ENCODE measurements at places on chromosomes 6 and 20.

DNA sequence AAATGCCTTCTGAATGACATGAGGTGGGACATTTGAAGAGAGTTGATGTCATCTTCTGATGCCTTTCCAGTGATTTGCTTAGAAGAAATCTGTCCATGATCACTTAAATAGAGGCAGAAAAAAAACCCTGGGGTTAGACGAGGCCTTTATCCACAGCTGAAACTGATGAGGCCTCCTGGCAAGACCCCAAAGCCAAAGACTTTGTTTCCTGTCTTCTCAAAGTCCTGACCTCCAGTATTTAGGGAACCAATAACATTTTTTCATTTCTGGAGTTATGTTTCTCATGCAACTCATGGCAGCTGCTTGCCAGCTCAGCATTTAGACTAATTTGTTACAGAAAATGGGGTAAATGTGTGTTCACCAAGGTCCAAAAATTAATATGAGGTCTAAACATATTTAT lies 248.0 kb upstream of the PRDM1 start:
- peak; percentile 79 for DNase-seq

GRCh38 chr6:34056305-34057108 lies 89.4 kb downstream of the GRM4 start:
- peak; percentile 12 for DNase-seq

- no peak for DNase-seq
Observed at GRCh38 chr20:42164121-42164890, 546.1 kb upstream of the CHD6 start.

GRCh38 chr6:134201716-134202115 lies 116.2 kb downstream of the SGK1 start:
- DNase-seq = no peak

DNA sequence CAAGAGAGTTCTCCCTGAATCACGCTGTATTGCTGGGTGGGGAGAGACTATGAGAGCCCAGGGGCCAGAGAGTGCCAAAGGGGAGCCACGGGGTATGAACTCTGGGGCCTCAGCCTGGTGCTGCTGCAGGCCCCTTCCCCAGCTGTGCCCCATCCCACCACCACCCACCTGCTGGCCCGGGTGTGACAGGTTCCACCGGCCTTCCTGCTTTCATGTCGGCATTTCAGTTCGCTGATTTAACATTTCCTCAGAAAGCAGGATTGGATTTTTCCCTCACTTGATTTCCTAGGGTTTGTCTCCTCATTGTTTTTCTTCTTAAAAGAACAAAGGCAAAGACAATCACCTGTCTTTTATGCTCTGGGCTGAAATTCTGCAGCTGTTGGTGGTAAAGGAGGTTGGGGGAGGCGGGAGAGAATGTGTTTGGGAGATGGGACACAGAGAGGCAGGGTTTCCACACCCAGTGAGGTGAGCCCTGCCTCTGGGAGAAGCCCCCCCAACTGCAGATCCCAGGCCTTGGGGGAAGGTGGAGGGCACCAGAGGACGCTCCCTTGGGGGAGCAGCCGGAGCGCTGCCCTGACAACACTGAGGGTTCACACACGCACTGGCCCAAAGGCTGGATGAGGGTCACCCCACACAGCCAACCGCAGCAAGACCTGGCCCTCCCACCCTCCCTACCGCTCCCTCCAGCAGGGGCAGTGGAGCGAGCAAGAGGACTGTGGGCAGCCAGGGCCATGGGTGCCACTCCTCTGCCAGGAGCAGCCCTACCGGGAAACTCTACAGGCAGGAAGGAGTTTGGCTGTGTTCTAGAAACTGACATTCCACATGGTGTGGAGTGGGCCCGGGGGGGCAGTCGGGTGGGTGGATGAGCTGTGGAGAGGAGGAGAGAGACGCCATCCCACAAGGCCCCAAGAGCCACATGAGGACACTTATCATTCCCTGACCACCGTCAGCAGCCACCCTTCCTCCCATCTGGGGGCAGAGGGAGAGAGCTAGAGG lies 10.5 kb upstream of the MLN start:
- DNase-seq = no peak

GRCh38 chr6:127289934-127290333 lies 23.3 kb downstream of the RNF146 start:
- no peak for DNase-seq

GRCh38 chr20:32628960-32629530 lies 43.9 kb upstream of the NOL4L start:
- DNase-seq = no peak

DNA sequence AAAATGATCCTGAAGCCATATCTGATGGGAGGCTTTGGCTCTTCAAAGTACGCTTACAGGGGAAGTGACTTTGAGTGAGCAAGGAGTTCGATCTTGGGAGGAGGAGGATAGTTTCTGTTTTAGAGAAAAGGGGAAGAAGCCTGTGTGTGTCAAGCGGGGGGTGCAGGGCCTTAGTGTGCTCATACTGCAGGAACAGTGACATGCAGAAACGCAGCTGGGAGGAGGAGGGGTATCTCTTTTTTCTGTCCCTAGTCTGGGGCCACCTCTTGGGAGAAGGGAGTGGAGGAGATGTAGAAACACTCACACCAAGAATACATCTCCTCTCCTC lies 19.8 kb downstream of the SIRPD start:
- no peak for DNase-seq

- DNase-seq = peak; percentile 79
Observed at GRCh38 chr6:26251354-26252076, 113.5 kb upstream of the BTN3A2 start.

DNA sequence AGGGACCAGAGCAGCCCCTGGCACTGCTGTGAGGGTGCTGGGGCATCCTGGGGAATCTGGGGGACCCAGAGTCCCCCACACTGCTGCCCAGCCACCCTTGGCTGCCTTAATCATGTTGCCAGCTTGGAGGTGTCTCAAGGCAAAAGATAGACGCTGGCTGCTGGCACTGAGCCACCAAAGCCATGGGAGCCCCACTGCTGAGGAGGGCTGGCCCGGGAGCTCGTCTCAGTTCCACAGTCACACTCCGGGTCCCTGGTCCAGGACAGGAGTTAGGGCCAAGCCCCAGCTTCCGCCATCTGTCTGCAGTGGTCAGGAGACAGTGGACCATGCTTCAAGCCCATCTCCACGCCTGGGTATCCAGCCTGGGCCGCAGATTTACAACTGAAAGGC lies 41.0 kb upstream of the HMGA1 start:
- DNase-seq = no peak

DNA sequence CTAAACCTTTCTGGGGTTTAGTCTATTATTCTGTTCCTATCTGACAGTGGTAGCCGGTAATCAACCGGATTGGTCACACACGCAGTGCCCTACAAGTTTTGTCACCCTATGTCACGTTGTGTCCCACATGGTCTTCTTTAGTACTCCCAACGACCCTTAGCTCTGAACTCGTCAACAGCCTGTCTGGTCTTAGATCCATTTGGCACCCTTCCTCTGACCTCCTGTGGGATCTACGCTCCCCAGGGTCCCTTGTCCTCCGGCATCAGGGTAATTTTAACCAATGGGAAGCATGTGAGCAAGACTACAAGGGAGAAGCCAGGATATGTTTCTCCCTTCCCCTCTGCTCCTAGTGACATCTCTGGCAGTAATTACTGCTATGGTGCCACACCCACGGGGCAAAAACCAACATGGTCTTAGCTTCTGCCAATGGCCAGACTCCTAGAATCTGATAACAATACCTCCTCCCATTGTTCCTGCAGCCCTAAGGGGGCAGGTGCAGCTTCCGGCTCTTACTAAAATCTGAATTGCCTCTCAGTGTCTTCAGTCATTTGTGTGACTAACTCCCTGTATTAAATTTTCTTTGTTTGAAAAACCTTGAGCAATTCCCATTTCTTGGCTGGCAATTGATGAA lies 56.6 kb downstream of the MAFB start:
- DNase-seq = no peak

GRCh38 chr20:10667560-10668167 lies 6.1 kb downstream of the JAG1 start:
- no peak for DNase-seq

- no peak for DNase-seq
Observed at GRCh38 chr20:13819885-13820645, 35.2 kb downstream of the NDUFAF5 start.

DNA sequence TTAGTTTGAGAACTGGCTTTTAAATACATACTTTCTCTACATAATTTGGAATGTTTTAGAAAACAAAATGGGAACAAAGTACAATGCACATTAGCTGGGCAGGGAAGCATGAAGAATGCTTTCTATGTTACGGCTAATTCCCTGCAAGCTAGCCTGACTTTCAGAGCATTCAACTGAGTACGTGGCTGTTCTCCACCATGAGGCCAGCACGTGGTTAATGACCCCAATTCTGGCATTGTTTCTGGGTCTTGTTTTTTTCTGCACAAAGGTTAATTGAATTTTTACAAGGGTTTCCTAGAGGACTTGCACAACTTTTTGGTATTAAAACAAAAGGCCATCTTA lies 208.6 kb upstream of the AGPAT4 start:
- DNase-seq = no peak

DNA sequence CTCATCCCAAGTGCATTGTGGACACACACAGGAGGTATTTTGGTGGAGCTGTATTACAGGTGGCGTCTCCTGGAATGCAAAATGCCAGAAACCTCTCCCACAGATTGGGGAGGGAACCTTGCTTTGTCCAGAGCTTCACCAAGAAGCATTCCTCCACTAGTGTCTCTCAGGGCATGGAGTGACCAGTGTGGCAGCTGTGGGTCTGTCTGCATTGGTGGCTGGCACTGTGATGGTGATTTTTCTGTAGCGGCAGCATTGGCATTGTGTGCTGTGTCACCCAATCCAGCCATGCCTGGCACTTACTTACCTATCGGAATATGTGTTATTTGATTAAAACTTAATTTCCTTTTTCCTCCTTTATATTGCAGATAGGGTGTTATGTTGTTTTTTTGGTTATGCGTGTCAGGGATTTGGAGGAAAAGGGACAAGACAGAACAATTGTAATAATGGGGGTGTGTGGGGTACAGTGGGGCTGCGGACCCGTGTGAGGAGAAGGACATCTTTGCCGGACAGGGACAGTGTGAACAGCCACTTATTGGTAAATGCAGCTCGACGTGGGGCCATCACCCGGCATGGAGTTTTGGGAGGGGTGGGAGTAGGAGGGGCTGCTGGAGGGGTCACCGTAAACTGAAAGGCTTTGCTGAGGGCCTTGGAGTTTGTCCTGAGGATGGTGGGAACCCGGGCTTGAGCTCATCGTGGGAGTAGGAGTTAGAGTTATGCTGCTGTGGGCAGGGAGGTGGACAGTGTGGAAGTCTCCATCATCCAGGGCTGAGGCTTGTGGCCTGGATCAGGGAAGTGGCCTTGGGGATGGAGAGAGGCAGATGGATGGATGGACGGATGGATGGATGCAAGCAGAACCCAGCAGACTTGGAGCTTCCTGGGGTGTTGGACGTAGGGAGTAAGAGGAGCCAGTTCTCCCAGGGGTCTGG lies 105.0 kb downstream of the SYCP2 start:
- DNase-seq = no peak

DNA sequence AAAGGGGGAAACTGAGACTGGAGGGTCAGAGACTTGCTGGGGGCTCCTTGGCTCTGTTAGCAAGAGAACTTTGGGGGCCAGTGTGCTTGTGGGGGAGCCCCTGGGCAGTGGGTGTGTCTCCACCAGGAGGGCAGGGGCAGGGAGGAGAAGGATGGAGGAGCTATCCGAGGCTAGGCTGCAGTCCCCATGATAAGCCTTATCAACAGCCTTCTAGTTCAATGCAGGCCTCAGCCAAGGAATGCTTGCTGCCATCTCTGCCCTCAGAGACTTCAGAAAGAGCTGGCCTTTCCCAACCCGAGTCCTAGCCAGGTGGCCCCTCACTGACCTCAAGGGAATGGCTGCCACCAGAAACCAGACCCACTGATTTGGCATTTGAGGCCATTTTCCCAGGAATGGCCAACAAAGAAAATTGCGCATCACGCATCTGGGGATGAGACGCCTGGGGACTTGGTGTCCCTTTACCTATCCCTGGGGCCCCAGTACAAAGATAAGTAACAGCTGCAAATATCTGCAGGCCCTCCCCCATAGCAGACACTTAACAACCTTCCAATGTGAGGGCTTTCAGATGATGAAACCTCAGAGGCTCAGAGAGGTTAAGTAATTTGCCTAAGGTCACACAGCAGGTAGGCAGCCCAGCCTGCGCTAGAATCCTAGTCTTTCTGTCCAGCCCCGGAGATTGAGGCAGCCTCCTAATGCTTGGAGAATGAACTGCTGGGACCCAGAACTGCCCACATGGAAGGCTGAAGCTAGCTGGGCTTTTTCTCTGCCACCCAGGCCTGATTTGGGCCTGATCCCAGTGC lies 4.9 kb downstream of the TGM2 start:
- no peak for DNase-seq

DNA sequence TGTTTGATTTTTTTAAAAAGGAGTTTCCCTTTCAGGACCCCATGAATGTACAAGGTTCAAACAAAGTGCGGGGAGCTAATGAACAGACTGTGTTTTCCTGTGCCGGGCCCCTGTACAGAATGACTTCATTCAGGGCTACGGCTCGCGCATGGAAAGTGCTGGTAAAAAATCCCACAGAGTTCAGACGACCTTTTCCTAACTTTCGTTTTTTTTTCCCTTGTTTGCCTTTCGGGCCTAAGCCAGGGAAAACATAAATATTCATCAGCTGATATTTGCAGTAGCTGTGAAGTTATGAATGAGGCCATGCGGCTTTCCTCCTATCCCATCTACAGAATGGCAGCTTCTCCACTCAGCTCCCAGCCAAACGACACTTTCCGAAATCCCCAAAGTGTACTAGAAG lies 74.0 kb downstream of the HAO1 start:
- no peak for DNase-seq

DNA sequence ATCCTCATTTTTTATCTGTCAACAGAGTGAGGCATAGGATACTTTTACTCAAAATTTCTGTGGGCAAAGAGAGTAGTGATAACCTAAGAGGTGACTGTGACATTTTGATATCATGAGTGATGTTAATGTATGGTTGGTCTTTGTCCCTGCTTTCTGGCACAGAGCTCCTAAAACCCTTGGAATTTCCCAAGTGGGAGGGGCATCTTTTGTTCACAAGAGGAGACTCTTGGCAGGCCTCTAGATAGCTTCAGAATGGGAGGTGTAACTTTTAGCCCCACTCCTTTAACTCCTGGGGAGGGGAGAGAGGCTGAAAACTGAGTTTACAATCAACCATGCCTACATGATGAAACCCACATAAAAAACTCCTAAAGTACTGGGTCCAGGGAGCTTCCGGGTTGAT lies 527.8 kb downstream of the RFPL4B start:
- DNase-seq = no peak

- no peak for DNase-seq
Observed at GRCh38 chr6:63793465-63794137, 158.0 kb downstream of the PHF3 start.

DNA sequence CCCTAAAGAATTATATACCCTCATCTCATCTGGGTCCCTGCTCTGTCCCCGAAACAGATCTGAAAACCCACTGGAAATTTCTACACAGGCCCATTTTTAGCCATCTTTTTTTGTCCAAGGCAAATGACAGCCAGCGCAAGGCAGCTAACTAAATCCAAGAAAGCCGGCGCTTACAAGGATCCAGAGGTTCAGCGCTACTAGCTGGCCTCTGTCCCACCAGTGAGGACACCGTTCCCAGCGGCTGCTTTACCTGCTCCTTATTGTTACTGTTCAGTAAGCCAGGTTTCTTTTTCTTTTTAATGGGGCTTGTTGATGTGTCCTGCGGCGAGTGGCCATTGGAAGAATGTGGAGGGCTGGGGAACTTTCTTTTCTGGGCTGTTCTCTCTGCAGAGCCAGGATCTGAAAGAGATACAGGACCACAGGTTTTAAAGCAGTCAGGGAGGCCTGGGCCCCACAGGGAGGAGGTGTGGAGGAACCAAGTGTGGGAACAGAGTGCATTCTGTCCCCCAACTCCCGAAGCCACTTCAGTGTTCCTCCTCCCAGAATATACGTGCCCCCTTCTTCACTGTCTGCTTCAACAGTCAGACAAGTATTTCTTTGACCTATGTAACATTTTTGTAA lies 46.6 kb downstream of the ZMYND8 start:
- no peak for DNase-seq

Data from fibroblast of skin of left biceps (primary cell).